ENCODE measurements at places on chromosomes 5 and 9.

DNA sequence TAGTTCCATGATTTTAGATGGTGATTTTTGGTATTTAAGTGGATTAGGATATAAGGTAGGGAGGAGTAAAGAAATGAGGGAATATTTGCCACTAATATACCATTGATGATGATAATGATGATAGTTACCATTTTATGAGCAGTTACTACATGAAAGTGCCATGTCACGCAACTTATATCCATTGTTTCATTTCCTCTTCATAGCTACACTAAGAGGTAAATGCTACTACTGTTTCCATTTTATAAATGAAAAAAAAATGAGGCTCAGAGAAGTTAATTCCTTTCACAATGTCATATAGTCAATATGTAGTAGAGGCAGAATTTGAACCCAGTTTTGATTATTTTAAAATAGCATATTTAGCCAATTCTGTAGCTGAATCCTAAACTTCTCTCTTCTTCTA is 112.2 kb upstream of the ADRA1B start:
- DNase-seq = no peak

- DNase-seq = no peak
Measured at GRCh38 chr5:39473156-39473775, 48.5 kb upstream of the DAB2 start.

DNA sequence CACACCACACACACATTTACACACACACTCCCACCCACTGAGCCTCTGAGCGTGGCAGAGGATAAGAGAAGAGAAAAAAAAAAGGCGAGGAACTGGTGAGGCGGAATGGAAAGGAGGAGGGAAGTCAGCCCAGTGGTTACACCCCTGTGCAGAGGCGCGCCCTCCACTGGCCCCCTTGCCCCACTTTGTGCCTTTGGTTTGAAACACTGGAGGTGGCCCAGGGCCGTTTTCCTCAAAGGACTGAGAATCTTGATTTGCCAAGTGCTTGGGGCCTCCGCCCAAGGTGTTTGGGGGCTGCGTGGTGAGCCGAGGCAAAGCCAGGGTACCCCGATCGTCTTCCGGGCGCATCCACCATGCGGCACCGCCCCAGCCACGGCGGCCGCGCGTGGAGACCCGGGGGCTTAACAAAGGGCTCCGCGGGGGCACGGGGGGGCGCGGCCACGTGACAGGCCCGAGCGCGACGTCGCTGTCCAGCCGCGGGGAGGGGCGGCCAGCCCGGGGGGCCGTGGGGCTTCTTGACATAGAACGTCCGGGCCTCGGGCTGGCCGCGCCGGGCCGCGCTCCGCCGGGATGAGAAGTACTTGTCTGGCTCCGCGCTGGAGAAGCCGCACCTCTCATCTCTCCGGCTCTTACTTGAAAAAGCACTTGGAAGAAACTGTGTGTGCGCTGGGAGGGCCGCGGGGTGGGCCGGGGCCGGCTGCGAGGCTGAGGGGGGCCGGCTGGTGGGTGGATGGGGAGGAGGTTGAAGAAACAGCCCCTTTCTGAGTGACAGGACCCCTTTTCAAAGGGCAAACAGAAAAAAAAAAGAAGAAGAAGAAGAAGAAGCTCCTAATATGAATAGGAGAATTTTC is 21.0 kb downstream of the NR2F1 start:
- DNase-seq = peak; percentile 66

DNA sequence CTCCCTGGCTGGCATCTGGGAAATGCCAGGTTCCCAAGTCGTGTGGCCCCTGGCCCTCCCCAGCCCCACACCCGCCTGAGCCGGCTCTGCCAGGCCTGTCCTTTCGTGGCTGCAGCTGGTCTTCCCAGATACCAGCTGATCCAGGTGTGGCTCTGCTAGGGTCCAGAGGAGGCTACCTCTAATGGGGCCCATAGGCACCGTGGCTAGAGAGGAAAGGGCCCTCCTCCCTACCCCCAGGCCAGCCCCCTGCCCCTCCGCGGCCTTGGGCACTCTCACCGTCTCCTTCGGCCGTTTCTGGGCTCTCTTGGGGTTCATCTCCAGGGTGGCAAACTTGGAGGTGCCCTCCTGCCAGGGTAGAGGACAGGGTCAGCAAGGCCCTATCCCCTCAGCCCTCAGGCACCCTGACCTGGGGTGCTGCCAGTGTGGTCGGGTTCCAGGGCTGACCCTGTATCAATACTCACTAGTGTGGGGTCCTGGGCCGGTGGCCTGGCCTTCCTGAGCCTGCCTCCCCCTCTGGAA is 17.0 kb downstream of the RALGDS start:
- no peak for DNase-seq

- DNase-seq = no peak
Measured at GRCh38 chr5:14184725-14185124, 41.6 kb downstream of the TRIO start.

- no peak for DNase-seq
Measured at GRCh38 chr9:73980754-73981153, 516.4 kb upstream of the RORB start.

DNA sequence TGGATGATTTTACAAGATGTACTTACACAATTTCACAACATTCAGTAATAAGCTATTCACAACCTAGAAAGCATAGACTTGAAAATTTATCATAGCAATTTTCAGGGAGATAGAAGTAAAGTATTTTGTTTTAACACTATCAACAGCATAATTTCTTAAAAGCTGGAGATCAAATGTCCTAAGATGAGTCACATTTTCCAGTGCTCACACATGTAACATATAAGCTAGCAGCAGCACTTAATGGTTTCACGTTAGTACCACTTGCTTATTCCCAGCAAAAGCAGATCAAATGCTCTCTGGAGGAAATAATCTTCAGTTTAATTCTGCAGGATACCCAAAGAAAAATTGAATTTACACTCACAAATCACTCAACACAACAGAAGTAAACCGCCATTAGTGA is 6.5 kb downstream of the OR13C8 start:
- no peak for DNase-seq

DNA sequence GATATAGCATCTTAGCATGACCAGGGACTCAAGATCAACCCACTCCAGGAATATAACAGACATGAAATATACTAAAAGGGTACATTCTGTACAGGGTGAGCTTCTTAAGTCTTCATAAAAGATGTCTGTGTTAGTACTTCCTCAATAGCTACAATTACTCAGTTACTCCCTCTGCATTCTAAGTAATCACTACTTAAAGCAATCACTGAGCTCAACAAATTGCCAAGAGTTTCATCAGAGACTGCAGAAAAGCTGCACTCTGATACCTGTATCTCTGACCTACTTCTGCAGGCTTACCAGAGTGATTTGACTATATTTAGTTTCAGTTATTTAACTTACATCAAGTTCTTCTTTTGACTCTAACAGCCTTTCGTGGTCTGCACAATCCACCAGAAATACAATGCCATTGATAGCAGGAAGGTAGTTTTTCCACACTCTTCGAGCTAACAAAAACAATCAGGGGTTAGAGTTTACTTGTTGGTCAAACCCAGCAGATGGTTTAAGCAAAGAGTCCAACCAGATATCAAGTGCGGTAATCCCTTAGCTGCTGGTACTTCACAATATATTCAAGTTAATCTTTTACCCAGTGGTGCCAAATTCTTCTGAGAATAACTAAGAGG is 23.3 kb downstream of the SAR1B start:
- no peak for DNase-seq

DNA sequence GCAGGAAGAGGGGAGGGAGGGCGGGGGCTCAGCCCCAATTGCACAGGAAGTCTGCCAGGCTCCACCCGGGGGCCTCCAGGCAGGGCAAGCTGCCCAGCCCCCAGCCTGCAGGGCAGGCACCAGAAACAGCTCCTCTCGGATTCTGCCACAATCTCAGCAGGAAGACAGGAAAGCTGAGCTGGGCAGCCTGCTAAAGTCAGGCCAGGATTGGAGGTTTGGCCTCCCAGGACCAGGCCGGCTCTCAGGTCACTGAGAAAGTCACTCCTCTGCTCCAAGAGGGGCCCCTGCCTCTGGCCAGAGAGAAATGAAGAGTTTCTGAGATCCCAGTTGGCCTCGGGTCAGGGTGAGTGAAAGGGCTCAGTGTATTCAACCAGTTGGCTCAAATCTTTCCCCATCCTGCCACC is 54.6 kb upstream of the STXBP1 start:
- DNase-seq = no peak

DNA sequence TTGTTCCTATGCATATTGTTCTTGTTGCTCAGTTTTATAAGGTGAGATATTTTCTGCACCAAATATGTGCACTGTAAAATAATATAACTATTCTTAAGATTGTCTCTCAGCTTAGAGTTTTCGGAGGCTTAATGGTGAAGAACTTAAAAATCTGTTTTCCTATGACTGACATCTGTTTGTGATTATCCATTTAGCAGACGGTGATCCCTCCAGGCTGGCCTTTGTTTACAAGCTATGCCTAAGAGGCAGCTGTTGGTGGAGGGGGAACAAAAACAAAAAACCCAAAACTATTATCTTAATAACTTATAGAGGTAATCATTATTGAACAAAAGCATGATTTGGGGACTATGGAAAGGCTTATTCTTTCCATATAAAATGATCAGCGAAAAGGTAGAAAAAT is 658 bp downstream of the PDCD1LG2 start:
- DNase-seq = no peak

DNA sequence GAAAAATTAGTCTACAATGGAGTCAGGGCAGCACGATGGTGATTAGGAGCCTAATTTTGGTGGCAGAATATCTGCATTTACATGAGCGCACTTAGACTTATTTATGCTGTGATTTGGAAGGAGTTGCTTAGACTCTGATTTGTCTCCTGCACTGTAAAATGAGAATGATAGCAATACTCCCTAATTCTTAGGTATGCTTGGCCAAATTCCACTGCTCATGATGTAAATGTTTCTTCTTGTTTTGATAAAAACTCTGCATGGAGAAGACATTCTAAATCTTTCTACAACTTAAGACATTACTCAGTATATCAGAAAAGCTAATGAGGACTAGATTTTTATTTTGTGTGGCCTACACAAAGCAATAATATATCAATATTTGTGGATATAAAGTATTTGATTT is 205.4 kb downstream of the CDH18 start:
- DNase-seq = no peak

DNA sequence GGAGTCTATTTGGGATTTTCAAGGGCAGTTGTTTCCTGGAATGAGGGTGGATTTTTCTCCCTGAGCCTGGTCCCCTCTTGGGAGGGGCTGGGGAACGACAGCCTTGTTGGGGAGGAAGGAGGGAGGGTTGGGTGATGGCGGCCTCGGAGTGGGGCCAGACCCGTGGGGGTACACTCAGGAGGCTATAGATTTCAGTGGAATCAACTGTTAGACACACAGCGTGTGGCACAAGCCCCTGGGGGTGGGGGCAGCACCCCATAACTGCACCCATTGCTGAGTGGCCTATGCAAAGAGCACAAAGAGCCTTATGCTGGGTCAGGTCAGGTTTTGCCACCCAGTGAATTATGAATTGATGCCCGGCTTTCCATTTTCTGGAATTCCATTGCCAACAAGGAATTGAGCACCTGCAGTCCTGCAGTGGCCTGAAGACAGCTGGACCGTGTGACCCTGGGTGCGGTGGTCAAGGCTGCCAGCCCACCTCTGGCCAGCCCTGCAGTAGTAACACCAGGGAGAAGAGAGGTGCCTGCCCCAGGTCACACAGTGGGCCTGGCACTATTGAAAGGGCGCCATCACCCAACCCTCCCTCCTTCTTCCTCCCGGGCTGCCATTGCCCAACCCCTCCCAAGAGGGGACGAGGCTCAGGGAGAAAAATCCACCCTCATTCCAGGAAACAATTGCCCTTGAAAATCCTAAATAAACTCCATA is 8.4 kb downstream of the MYMK start:
- no peak for DNase-seq

DNA sequence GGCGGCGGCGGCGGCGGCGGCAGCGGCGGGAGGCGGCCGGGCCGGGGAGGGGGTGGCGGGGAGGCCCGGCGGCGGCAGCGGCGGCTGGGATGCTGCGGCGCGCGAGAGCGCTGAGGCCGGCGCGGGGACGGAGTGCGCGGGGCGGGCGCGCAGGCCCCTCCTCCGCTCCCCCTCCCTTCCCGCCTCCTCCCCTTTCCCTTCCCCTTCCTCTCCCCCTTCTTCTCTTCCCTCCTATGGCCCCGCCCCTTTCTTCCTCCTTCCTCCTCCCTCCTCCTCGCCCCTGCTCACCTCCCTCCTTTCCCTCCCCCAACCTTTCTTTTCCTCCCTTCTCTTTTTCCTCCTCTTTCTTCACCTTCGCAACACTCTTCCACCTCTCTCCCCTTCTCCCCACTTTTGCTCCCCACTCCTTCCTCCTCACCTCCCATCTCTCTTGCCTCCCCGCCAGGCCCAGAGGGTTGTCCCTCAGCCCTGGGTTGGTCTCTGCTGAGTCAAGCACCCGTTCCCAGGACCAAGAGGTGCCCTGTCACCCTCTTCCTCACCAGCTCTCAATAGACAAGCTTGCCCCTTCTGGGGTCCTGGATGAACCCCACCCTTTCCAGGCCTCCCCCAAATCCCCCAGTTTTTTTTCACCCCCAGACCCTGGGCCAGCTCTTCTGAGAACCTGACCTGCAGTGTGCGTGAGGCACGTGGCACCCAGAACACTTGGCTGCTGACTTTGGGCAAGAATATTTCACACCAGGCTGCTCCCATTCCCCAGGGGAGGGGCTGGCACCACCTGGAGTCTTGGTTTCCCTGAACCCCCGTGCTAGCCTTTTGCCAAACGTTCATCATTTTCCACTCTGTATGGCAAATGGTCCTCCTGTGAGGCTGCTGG is at the start of gene SEMA4D:
Gene SEMA4D, minus strand, starts transcription at position 136 of the 874 bp plus-strand sequence. CDS start 92,657 bp downstream, outside the sequence.
- DNase-seq = peak; percentile 66

DNA sequence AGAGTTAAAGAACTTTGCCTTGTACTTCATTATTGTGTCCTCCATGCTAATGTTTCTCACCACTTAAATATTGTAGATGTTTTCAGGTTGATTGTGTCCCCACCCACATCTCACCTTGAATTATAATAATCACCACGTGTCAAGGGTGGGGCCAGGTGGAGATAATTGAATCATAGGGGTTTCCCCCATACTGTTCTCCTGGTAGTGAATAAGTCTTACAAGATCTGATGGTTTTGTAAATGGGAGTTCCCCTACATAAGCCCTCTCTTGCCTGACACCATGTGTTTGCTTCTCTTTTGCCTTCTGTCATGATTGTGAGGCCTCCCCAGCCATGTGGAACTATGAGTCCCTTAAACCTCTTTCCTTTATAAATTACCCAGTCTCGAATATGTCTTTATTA is 248.3 kb downstream of the FBXL7 start:
- DNase-seq = no peak

- DNase-seq = no peak
Measured at GRCh38 chr9:127395497-127396252, 1.3 kb upstream of the SLC2A8 start.

DNA sequence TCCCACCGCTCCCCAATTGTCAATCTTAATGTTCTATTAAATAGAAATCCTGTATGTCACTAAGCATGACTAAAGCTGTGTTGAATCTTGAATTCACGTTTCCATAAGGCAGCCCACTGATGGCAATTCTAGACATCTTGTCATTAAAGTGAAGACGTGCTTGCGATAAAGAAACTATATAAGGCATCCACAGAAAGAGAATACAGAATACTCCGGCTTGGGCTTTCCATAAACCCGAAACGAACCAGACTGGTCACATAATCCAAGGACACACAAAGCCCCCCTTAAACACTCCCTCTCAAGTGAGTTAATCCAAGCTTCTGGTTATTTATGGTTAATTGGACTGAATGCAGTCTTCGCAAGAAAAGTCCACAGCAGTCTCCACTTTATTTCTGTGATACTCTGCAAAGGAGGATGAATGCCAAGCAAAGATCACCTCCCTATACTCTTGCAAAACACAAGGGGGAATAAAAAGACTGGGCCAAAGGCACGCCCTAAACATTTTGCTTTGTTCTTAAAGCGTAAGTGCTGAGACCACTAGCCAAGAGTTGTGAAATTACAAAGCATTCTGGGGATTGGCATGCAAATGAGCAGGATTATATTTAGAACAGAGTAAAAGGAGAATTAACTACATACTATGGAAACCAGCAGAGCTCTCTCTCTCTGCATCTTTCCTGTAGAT is 54.7 kb downstream of the DPYSL3 start:
- no peak for DNase-seq

GRCh38 chr5:9653811-9654210 is 23.7 kb upstream of the TAS2R1 start:
- DNase-seq = no peak
